HCT116 (cell line): ENCODE measurements at places on chromosomes 4 and X.

DNA sequence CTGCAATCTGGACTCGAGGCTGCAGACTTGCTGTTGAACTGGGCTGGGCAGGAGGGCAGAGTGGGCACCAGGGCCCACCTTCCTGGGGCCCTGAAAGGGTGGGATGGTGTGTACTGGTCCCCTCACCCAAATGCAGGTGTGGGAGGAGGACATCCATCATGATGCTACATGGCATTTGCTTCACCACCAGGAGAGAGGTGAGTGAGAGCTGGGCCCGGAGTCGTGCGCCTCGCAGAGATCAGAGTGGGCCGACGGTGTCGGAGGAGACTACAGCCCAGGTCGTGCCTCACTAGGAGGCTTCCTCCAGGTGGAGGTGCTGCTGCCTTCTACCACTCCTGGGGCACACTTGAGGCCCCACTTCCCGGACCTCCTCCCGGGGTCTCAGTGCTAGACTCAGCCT, 50.3 kb downstream of the SCML1 start:
- DNase-seq: no peak

DNA sequence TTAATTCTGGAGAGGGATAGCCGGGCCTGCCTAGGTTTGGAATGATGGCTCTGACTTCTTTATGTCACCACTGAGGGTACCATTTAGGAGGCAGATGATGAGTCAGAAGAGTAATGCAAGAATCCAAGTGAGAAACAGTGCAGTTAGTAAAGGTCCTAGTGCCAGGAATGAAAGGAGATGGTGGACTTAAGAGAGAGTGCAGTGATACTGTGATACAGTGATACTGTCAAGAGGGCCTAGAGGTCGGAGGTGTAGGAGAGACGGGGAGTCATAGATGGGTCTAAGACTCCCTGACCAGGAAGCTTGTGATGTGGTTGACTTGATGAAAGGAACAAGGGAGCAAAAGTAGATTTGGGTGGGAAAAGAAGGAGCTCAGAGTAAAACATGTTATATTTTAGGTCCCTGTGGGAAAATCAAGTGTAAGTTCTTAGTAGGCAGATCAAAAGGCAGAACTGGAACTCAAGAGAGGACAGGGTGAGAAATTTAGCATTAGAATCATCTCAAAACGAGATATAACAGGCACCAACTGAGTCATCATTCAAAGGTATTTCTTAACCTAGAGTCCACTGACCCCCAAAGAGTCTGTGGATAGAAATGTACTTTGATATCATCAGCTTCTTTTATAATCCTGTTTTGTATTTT, 85.0 kb downstream of the NFKB1 start:
- DNase-seq: no peak

DNA sequence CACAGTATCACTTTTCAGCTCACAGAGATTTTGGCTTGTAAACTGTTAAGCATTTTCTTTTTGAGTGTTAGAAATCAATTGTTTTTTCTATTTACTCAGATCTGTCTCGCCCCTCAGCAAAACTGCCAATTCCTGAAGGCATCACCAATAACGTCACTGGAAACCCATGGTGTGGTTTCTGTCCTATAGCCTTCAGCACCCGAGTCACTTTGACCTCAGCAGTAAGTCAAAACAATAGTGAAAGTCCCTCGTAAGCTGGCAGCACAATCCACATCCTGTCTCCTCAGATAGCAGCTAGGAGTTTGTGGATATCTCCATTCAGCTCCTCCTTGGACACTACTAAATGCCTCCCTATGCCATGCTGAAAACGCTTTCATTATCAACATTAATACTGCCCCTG, 1787.4 kb upstream of the ADGRL3 start:
- no peak for DNase-seq

- no peak for DNase-seq
These were observed 126.9 kb upstream of the CBR4 start for GRCh38 chr4:169136796-169137557.

- DNase-seq: no peak
These were observed 17.0 kb upstream of the DCLK2 start for GRCh38 chr4:150061086-150061776.

DNA sequence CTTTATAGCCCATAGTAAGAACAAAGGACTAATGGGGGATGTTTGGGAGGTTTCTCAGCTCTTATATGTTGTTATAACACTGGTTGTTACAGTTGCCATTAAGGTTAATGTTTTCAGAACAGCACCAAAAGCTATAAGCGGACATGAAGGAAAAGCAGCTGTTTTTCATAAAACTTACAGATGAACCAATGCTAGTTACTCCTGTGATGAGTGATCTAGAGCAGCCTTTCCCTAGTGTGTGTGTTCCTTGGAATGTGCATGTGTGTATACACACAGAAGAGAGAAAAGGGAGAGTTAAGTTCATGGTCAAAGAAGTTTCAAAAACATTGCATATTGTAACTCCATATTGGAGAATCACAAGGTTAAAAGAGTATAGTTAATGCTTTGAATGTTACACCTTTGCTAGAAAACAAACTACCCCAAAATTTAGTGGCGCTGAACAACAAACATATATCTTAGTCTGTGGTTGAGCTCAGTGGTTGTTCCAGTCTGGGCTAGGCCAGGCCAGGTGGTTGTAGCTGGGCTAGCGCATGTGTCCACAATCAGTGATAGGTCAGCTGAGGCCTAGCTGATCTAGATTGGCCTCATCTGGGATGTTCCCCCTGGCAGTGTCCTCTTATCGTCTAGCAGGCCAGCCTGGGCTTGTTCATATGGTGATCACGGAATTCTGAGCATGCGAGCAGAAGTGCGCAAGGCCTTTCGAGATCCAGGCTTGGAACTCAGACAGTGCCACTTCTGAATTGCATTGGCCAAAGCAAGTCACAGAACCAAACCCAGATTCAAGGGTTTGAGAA, 151.0 kb downstream of the NHS start:
- no peak for DNase-seq

- DNase-seq: no peak
These were observed 52.5 kb upstream of the ATXN3L start for GRCh38 chrX:13372203-13372980.

DNA sequence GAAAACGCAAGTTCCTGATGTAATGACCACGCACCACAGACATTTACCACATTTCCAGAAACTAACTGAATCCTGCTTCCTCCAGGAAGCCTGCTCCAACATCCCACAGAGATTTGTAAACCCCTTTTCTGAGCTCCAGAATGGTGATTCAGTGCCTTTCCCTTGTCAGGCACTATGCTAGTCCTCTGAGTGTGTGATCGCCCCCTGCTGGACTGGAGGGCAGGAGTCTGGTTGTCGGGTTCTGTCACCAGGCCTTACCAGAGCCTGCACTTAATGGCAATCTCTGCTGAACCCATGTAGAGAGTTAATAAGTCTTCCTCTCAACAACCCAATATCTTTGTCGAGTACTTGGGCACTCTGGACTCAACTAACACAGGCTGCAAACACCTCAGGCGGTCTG, 14.5 kb upstream of the KDM5C start:
- DNase-seq: no peak

DNA sequence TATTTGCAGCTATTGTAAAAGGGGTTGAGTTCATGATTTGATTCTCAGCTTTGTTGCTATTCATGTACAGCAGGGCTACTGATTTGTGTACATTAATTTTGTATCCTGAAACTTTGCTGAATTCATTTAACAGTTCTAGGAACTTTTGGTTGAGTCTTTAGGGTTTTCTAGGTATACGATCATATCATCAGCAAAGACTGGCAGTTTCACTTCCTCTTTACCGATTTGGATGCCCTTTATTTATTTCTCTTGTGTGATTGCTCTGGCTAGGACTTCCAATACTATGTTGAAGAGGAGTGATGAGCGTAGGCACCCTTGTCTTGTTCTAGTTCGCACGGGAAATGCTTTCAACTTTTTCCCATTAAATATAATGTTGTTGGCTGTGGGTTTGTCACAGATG, 48.1 kb downstream of the NPY1R start:
- no peak for DNase-seq

DNA sequence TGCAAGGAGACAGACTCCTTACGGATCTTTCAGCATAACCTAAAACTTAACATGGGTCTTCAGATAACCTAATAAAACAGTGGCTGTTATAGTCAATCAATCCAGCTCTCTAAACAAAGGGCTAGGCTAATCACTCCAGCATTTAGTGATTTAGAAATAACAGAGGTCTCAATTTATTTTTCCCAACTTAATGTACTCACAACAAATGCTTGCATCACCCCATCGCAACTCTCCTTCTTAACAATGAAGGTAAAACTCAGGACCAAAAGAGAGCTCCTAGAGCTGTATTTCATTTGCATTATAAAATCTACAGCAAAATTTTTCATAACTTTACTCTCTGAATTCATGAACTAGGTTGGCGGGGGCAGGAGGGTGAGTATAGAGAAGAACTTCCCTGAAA, 1.1 kb downstream of the LIN54 start:
- no peak for DNase-seq

GRCh38 chrX:281166-281999, at the start of gene PLCXD1:
PLCXD1 (plus strand) TSS chrX:281381; CDS start chrX:284188, 2,807 bp downstream.
- DNase-seq: no peak

- DNase-seq: no peak
These were observed 160.5 kb upstream of the AGTR2 start for GRCh38 chrX:116009861-116010710.

DNA sequence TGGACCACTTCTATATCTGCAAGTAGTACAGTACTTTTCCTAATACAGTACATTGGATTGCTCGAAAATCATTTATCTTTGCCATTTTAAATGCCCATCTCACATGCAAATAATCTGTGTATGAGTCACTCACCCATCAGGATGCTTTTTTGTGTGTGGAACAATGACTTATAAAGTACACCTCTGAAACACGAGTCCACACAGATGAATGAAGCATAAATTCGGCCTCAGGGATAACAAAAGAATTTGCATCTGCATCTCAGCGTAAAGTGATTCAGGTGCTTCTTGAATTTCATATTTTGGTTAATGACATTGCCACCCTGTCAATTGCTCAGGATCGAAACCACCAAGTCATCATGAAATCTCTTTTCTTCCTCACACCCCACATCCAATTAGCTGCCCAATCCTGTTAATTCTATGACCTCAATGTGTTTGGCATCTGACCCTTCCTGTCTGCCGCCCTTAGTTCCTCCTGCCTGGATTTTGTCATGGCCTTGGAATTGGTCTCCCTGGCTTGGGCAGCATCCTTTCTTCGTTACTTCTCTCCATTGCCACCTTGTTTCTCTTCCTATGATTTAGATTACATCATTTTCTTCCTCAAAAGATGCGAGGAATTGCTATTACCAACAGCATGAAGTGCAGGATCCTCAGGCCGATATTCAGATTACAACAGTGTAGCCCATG, 161.6 kb upstream of the MID1 start:
- no peak for DNase-seq

- no peak for DNase-seq
These were observed 30.5 kb downstream of the NHSL2 start for GRCh38 chrX:71941145-71941544.

DNA sequence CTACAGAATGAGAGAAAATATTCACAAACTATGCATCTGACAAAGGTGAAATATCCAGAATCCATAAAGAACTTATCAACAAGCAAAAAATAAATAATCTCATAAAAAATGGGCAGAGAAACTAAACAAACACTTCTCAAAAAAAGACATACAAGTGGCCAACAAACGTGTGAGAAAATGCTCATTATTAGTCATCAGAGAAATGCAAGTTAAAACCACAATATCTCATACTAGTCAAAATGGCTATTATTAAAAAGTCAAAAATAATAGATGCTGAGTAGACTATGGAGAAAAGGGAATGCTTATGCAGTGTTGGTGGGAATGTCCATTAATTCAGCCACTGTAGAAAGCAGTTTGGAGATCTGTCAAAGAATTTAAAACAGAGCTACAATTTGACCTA, 533.3 kb downstream of the TMA16 start:
- no peak for DNase-seq

- no peak for DNase-seq
These were observed 70.1 kb downstream of the NBDY start for GRCh38 chrX:56798866-56799758.

GRCh38 chrX:69906447-69906846, 143.3 kb downstream of the AWAT2 start:
- no peak for DNase-seq

DNA sequence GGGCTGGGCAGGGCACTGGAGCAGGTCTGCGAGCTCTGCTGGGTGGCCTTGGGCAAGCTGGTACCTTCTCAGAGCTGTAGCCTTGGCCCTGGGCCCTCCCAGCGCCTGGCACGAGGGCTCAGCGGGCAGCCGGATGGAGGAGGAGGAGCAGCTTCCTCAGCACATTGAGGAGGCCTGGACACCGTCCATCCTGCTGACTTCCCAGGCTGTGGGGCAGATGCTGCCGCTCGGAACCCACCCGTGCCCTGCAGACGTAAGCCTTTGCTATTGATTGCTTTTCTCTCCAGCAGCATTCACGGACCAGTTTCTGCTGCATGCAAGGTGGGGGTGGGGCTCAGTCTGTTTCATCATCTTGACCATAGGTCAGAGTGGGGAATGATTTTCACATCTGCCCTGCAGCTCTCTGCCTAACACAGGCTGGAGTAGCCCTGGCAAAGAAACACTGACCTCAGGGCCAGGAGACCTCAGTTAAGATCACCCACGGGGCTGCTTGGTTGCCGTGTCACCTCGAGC, 80.7 kb upstream of the PSAPL1 start:
- no peak for DNase-seq

DNA sequence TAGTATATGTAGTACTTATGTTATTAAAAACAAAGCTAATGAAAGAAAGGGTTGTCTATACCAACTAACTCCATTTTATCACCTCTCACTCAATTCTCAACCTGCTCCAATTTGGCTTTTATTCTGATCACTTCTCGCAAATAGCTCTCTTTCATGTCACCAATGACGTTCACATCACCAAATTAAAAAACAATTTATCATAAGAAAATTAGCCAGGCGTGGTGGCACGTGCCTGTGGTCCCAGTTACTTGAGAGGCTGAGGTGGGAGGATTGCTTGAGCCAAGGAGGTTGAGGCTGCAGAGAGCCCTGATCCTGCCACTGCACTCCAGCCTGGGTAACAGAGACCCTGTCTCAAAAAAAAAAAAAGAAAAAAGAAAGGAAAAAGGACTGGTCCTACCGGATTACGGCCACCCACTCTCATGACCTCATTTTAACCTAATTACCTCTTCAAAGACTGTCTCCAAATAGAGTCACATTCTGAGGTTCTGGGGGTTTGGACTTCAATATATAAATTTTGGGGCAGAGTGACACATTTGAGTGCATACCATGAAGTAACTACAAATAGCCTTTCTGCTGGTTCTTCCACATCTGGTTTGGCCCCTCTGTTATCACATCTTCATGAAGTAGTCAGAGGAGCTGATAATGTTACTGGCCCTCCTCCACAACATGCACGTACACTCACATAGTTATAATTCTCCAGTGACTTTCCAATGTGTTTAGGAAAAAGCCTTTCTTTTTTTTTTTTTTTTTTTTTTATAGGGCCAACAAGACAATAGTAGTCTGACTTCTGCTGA, 15.8 kb upstream of the RBMX start:
- DNase-seq: no peak

- no peak for DNase-seq
These were observed 20.0 kb downstream of the UBE2D3 start for GRCh38 chr4:102807345-102807744.

DNA sequence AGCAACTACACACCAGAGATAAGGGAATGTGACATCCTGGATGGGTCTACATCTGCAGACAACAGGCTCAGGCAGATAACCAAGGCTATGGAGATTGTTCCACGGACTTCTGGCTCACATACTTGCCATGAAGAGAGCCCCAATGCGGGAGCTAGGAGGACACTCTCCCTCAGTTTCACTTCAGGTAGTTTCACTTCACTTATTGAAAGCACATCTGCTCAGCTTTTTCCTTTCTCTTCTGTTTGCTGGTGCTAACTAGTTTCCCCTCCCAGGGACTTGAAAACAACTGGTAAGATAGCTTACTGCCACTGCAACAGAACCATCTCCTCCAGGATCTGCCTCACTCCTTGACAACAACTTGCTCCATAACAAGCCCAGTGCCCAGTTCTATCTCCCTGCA, 1.4 kb upstream of the CT47C1 start:
- DNase-seq: no peak
